ENCODE measurements at places on chromosomes 7 and 10.

DNA sequence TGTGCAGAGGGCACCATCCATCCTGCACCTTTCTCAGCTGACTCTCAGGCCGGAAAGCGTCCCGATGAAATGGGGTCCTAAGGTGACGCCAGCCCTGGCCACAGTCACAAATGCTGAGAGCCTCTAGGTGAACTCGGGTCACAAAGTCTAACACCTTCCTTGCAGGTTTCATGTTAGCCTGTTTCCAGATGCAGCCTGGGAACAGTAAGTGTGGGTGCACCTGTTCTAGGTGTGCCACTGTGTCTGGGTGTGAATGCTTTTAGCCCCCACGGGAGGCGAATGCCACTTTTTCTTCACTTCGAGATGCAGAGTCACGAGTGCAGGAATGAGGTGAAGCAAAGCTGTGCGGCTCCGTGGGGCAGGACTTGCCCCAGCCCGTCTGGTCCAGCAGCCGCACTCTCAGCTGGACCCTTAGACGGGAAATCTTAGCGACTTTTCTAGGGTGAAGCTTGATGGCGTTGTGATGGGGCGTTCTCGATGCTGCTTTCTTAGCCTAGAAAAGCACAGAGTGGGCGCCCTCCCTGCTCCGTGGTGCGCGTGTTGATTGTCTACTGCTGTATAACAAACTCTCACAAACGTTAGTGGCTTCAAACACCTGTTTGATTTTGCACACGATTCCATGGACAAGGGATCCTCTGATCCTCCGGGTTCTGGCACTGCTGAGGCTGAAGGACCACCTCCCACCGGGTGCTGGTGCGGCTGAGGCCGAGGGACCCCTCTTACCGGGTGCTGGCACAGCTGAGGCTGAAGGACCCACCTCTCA lies 13.6 kb upstream of the VIPR2 start:
- no peak for DNase-seq

- DNase-seq: no peak
Measured at GRCh38 chr7:114083166-114084001, 164.6 kb upstream of the PPP1R3A start.

- peak; percentile 15 for DNase-seq
Measured at GRCh38 chr10:113108194-113108835, 158.3 kb downstream of the TCF7L2 start.

DNA sequence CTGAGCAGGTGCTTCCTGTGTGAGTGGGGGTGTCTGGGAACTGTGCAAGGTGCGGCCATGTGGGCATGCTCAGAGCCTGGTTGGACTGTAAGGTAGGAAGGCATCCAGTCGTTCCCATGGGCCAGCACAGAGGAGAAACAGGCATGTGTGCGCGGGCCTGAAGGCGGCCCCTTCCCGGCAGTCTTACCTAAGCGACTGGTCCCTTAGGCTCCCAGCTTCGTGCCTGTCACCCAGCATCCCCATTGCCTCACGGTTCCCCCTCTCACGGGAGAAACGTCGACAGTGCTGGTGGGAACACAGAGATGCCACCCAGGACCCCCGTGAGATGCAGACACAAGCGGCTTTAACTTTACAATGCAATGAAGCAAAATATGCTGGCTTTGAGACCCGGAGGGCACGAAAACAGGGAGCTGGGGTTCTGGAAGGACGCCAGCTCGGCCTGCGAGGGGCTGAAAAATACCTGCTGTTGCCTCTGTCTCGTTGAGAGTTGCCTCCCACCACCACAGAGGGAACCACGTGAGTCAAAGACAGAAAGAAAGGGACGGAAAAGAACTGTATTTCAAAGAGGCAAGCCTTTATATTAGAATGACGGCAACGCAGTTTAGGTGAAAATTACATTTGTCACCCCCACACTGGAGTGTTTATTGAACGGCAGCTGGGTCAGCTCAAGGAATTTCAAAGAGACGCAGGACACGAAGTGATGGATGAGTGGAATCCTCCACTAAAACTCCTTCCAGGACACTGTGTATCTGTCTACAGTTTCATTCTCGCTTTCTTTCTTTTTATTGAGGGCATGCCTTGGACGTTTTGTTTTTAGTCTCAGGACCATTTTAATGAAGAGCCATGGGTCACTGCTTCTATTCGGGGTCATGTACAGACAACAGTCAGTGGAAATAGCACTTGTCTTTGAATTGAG lies 128.4 kb downstream of the DNAJB6 start:
- no peak for DNase-seq

GRCh38 chr10:3169271-3169670 lies 3.3 kb downstream of the PITRM1 start:
- no peak for DNase-seq

- no peak for DNase-seq
Measured at GRCh38 chr10:131980761-131981428, 828 bp downstream of the BNIP3 start.

GRCh38 chr10:12473491-12473890 lies 124.1 kb downstream of the CAMK1D start:
- no peak for DNase-seq
